Activated T-cell treated with anti-CD3 and anti-CD28 coated beads for 1 hour (primary cell): ENCODE measurements at places on chromosomes 11 and 22.

DNA sequence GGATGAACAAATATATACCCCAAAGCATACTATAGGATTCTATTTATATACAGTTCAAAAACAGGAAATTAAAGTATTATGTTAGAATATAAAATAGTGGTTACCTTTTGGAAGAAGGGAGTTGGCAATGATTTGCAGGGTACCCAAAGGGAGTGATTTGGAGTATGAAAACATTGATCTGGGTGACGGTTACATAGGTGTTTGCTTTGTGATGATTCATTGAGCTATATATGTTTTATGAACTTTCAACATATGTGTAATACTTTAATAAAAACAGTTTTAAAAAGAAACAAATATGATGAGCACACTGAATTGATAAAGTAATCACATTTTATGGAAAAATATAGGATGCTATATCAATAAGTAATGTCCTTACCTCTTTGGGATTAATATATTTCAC is 36.0 kb downstream of the C11orf65 start:
- no peak for DNase-seq

DNA sequence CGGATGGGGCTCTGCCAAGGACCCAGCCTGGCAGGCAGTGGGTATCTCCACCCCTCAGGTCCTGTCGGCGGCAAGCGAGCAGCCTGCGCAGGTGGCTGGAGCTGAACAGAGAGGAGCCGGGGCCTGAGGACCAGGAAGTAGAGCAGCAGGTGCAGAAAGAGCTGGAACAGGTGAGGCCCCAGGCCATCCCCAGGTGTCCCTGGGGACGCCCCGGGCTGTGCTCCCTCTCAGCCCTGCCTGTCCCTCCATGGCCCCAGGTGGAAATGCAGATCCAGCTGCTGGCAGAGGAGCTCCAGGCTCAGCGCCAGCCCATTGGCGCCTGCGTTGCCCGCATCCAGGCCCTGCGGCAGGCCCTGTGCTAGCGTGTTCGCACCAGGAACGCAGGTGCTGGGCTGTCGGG is 44.0 kb downstream of the PISD start:
- no peak for DNase-seq

- no peak for DNase-seq
Measured at GRCh38 chr11:2316169-2316962, 14.6 kb downstream of the TSPAN32 start.

- no peak for DNase-seq
Measured at GRCh38 chr11:11476971-11477645, 124.1 kb upstream of the CSNK2A3 start.

DNA sequence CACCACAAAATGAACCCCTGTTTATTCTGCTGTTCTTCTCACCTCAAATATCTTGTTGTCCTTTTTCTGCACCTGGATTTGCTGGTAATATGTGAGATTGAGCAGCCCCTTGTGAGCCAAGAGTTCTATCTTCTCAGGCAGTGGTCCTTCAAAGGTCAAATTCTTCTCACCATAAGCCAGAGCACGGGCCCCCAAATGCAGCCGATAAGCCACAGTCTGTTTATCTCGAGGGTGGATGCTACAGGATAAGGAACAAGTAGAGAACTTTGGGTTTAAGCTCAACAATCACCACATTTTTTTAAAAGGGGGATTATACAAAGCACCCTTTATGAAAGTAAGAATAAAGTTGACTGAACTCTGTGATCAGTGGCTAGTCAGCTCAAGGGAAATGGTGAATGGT is 15.8 kb downstream of the TBRG1 start:
- no peak for DNase-seq

GRCh38 chr11:126282736-126283591 is at the start of gene TIRAP:
Gene TIRAP (plus strand): TSS chr11:126283093. CDS start chr11:126290895, 7,802 bp downstream.
- DNase-seq = peak; percentile 38

- DNase-seq = no peak
Measured at GRCh38 chr11:116300232-116300631, 472.6 kb downstream of the BUD13 start.

DNA sequence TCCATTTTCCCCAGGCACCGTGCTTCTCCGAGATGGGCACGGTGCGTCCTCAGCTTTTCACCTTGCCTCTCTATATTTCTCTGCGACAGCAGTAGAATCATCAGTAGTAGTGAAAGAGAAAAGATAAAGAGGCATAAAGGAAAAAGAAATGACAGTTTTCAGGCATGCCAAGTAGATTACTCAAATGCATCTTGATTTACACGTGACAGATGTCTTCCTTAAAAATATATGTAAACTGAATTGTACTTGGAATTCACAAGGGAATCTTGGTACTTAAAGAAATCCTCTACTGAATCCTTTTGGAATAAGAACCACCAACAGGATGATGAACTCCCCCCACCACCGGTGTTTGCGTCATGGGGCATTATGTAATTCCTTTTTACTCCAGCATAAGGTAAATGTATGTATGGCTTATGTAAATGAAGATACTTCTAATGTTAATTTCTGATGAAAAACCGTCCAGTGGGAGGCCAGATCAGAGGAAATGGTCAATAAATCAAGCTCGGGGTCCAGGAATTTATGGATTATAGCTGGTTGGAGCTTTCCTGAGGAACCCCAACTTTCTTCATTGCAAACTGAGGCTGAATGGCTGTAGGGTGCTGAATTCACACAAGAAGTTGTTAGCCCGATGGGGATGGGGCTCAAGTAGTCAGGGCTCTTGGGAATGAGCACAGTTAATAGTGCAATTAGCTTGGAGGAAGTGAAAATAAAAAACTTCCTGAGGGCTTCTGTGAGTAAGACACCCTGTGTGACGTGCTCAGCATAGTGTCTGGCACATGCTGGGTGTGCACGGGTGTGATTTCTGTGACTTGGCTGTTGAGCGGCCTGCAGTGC is 630.4 kb downstream of the OPCML start:
- no peak for DNase-seq

- DNase-seq = no peak
Measured at GRCh38 chr11:76030286-76030685, 176.0 kb downstream of the WNT11 start.

GRCh38 chr11:87447606-87448005 is 409.9 kb downstream of the TMEM135 start:
- DNase-seq = no peak

DNA sequence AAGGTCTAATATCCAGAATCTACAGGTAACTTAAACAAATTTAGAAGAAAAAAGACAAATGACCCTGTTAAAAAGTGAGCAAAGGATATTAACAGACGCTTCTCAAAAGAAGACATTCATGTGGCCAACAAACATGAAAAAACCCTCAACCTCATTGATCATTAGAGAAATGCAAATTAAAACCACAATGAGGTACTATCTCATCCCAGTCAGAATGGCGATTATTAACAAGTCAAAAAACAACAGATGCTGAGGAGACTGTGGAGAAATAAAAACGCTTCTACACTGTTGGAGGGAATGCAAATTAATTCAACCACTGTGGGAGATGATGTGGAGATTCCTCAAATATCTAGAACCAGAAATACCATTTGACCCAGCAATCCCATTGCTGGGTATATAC is 67.2 kb downstream of the SLC17A6 start:
- DNase-seq = no peak

DNA sequence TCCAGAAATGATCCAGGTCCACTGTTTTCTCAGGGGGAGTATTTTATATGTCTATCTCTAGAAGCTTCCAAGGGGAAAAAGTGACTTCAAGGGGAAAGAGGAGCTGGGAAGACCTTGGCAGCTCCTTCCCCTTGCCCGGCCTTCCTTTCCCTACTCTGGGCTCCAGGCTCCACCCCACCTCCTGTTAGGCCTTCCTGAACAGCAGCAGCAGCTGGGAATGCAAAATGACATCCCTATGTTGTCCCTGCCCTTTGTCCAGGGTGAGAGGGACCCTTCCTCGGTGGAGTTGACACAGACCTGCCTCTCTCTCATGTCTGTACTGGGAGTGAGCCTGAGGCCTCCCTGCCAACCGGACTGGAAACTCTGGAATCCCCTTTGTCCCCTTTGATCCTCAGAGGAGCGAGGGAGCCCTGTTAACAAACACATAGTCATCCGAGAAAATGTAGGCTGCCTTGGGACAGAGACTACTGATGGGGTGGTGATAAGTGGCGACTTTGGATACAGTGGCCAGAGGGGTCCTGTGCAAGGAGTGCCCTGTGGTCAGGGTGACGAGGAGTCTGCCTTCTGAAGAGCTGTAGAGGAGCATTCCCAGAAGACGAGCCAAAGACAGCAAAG is 9.0 kb upstream of the MALAT1 start:
- no peak for DNase-seq

GRCh38 chr22:46007003-46007847 is 30.3 kb upstream of the WNT7B start:
- DNase-seq = no peak

- no peak for DNase-seq
Measured at GRCh38 chr11:119103793-119104192, 2.1 kb upstream of the DPAGT1 start.
